ENCODE measurements at places on chromosomes 11 and 22.

DNA sequence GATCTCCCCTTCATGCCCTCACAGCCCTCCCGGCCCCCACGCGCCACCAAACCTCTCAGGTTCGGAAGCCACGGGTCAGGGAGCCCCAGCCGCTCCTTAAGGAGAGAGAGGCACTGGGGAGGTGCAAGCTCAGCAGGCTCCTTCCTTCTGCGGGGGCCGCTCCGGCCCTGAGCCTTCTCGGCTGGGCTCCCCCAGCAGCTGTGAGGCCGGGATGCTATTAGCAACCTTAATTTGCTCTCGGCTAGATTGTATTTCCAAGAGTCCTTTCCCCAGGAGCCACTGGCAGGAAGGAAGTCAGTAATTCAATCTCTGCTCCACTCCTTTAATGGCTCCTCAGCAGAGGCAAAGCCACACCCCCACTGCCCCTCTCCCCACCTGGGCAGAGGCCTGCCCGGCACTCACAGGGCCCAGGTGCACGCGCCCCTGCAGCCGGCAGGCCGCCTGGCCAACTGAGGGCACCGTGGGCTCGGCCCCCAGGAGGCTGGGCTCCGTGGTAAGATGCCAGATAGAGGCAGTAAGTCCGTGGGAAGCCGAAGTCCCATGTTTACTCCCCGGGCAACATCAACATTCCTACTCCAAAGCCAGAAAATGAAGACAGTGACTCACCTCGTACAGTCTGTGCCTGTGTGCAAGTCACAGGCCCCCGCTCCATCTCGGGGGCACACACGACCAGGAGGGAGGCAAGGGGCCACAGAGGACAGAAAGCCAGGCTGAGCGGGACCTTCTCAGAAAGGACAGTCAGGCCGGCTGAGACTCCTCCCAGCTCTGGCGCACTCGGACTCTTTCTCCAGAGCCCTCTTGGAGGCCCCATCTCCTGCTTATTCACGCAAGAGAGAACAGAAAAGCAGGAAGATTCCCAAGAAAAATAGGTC lies 5.2 kb downstream of the IGSF9B start:
- no peak for DNase-seq

GRCh38 chr22:31947296-31947695 lies 3.0 kb downstream of the YWHAH start:
- no peak for DNase-seq

DNA sequence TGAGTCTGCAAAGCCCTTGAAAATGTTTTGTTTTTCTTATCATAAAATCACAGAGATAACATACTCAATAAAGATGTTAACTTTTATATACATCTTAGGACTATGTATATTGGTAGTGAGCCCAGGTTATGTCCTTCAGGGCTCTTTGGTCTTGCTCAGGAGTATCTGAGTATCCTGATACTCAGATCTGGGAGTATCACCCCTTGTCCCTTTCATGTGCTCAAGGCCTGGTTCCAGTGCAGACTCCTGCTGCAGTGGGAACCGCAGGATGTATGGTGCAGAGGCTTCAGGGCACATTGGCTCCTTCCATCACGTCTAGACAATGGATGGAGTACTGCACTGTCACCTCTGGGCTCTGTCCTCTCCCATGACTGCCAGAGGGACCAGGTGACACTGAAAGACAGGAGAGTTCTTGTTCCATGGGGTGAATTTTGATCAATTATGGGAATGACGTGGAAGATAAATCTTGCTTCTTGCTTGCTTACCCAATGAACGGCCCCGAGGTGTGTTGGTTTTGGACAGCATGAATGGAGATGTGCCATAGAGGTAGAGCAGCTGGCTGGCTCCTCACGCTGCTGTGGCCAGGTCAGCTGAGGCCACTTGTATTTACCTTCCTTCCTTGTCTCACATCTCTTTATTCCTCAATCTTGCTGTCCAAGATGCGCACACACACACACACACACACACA lies 215.5 kb downstream of the ARHGAP42 start:
- DNase-seq = no peak

- no peak for DNase-seq
Measured at GRCh38 chr11:43557553-43558110, 122.9 kb upstream of the HSD17B12 start.

DNA sequence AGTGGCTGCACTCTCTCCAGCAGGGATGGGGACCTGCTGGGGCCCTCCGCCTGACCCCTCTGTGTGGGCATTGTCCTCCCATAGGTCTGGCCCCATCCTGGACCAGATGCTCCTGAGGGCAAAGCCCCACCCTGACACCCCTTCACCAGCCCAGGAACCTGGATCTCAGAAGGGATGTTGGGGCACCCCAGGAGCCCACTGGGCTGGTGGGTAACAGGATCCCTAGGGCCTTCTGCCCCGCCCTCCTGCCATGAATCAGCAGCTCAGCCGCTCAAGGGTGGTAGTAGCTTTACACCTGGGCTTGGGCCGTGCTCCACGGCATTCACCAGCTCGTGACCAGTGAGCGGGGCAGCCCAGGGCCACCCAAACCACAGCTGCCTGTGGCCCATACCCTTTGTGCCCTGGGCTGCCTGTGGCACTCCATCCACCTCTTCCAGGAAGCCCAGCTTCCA lies 1.0 kb upstream of the MAPK12 start:
- DNase-seq = no peak

GRCh38 chr11:3106736-3107524 lies 49.7 kb upstream of the CARS1 start:
- no peak for DNase-seq

DNA sequence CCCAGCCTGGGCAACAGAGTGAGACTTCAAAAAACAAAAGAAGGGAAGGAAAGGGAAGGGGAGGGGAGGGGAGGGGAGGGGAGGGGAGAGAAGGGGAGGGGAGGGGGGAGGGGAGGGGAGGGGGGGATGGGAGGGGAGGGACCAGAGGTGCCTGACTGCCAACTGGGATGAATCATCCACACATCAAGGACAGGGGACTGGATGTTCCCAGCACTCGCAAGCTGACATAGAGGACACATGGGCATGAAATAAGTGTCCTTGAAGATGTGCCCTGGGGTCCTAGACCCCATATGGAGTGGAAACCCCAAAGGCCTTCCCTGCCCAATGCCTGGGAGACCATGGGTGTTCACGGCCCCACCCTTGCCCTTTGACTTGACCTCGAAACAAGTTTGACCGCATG lies 19.8 kb downstream of the TST start:
- no peak for DNase-seq

DNA sequence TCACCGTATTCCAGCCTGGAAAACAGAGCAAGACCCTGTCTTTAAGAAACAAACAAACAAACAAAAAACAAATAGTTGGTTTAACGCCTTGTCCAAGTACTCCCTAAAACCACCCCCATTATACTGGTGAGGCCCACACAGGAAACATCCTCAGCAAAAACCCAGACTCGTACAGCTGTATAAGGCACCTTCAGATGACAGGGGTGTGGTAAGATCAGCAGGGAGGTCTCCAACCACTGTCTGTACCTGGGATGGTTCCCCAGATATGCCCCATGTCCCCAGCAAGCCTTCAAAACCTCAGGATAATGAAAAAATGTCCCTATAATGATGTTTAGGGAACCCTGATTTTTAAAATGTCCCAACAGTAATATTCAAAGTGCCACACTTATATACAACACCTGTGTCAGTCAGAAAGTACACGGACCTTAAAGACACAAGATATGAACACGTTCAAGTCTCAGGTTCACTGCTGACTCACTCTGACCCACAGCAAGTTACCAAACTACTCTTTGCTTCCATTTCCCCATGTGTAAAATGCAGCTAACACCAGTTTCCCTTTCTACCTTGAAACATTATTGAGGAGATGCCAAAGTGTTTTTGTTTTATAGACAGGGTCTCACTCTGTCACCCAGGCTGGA lies 9.3 kb downstream of the SF3A1 start:
- DNase-seq = no peak

GRCh38 chr11:1281326-1281973 lies 28.0 kb downstream of the TOLLIP start:
- DNase-seq = no peak

DNA sequence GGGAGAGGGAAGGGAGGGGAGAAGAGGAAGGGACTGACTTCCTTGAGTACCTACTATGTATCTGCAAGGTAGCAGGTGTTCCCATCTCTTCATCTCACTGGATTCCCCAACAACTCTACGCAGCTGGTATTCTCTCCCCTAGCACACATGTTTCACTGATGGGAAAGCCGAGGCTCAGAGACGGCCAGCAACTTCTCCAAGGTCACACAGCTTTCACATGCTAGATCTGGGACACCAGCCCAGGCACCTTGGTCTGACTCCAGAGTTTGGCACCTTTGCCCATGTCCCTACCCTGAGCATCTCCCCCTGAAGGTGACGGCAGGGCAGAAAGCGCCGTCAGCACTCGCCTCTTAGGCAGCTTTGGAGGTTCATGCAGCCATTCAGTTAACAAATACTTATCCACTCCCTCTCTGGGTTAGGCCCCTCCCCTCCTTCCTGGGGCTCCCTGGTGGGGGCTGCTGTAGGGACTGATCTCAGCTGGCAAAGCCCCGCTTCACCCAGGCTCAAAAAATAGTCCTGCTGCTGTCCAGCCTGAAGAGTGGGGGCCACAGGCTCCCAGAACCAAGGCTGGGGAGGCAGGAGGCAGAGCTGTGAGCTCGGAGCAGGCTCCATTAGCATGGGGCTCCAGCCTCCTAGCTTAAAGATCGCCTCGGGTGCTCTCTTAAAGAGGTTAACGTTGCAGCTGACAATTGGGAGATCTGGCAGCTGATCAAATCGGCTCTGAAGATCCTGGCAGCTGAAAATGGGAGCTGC lies 79.4 kb downstream of the IGLL1 start:
- DNase-seq = no peak

GRCh38 chr11:8201644-8202365 lies 33.0 kb upstream of the RIC3 start:
- DNase-seq = no peak

DNA sequence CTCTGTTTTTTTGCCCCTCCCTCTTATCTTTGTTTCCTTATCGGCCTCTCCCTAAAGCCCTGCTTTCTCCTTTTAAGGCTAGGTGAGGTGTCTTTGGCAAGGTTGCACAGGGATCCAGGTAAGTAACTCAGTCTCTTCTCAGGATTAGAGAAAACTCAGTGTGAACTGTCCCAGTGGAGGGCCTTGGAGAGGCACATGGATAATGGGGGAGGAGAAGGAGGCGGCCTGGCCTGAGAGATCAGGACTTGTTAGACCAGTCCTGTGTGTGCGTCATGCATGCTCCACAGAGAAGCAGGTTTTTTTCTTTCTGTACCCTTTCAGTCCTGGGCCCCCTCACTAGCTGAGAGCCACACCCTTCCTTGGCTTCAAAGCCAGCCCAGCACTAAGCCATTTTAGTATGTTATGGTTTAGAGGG lies 19.9 kb downstream of the CTNND1 start:
- DNase-seq = no peak

DNA sequence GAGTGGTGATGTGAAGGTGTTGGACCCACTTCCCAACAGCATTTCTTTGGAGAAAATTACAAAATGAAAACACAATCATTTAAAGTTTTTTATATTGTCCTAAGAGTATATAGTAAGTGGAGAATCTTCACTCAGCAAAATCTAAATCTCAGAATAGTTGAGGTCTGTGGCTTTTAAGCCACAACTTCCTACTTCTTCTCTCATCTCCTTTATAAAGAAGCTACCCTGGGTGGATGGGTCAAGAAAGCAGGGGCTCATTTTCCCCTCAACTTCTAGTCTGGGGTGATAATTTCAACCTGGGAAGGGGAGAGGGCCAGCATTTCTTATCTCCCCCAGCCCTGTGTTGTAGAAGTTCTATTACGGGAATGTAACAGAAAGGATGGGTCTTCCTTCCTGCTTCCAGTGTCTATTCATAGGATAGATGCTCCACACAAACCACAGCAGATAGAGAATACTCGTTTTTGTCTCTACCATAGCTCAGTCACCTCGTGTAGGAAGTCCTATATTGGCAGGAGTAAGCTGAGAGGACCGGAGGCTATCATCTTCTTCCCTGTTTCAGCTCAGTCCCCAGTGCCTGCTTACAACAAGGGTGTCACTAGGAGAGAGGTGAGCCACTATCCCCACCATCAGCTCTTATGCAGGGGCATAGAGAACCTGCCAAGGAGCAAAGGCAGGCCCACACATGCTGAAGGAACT lies 341.5 kb downstream of the CASP12 start:
- DNase-seq = no peak

GRCh38 chr22:25672289-25673084 lies 69.5 kb upstream of the MYO18B start:
- DNase-seq = no peak

GRCh38 chr11:8285228-8285627 lies 21.6 kb upstream of the LMO1 start:
- DNase-seq = no peak

DNA sequence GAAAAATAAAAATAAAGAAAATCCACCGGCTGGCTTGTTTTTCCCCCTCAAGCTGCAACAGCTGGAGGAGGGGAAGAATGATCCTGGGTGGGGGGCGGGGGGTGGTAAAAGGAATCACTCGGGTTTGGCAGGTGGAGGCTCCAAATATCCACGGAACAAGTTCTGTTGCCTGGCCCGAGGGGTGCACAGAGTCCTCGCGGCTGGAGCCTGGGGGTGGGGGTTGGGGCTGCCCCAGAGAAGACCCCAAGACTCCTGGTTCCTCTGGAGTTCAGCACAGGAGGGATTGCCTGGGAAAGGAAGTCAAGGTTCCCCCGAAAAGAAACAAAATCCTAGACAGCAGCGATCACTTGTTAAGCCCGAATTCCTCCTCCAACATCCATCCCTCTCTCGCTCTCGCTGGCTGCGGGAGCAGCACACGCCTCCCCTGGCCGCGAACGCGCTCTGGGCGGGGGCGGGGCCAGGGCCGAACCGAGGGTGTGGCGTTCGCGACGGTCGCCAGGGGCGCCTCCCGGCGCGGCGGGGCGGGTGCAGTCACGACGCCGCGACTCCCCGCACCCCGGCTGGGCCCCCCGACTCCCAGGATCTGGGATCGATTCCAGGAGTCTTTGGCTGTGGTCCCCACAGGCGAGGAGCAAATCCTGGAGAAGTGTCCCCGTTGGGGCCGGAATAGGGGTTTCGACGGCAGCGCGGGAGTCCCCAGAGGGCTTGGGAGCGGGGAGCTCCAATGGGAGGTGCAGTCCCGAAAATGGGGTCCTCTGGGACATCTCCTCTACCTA lies at the start of gene KCNA4:
KCNA4 (minus strand) TSS at position 443 of the 776 bp plus-strand sequence. CDS start 4,352 bp downstream, outside the sequence.
- no peak for DNase-seq

DNA sequence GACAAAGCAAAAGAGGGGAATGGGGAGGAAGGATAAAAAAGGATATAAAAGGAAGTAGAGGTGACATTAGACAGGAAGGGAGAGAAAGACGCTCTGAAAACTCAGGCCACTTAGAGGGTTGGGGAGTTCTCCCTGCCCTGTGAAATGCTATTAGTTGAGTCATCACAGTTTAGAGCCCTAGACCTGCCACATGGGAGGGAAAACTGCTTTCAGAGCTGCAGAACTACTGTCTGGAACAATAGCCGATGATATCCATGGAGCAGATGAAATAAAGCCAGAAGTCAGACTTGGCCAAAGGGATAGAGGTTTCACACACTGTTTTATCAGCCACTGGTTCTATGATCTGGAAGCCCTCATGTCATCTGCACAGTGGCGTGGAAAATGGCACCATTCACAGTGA lies 157.9 kb downstream of the NCAM1 start:
- no peak for DNase-seq

All from stimulated activated CD4-positive, alpha-beta T cell treated with anti-CD3 and anti-CD28 coated beads, Interleukin-4, amount 100 ng/mL, for 1 hour (primary cell).